Right cardiac atrium (tissue), 5 donors: ENCODE measurements at places on chromosomes 3 and 15.

DNA sequence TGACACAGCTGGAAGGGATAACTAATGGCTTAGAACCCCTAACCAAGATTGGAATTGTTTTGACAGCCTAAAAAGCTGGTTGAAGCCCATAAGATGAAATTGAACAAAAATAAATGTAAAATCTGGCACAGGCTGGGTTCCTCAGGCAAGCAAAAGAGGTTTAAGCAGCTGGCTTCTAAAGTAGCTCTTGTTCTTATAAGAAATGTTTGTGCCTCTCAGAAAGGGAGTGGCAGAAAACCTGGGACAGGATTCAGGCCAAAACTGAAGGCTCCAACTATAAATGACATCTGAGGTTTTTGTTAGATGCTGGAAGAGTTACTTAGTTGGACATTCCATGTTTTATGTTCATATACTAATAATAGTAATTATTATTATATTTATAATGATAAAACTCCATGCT lies 378.3 kb downstream of the CNTN4 start:
- no peak for DNase-seq

DNA sequence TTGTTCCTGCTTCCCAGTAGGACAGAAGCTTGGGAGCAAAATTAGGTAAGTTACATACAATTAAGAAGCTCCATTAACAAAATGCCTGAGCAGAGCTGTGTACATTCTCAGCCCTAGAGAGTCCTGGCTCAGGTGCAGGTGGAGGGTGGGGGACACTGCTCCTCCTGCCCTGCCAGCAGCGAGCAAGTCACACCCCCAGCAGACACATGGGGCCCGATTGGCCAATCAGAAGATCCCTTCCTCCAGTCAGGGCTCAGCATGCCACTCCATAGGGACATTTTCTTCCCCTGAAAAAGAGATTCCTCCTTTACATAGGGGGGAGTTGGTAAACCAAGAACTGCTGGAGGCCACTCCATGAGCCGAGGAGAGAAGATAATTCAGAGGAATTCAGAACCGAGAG lies 62.1 kb downstream of the PLXNA1 start:
- peak; percentile 52 for DNase-seq

- DNase-seq, result no peak
Measured at GRCh38 chr3:67790043-67790442, 135.6 kb upstream of the SUCLG2 start.

DNA sequence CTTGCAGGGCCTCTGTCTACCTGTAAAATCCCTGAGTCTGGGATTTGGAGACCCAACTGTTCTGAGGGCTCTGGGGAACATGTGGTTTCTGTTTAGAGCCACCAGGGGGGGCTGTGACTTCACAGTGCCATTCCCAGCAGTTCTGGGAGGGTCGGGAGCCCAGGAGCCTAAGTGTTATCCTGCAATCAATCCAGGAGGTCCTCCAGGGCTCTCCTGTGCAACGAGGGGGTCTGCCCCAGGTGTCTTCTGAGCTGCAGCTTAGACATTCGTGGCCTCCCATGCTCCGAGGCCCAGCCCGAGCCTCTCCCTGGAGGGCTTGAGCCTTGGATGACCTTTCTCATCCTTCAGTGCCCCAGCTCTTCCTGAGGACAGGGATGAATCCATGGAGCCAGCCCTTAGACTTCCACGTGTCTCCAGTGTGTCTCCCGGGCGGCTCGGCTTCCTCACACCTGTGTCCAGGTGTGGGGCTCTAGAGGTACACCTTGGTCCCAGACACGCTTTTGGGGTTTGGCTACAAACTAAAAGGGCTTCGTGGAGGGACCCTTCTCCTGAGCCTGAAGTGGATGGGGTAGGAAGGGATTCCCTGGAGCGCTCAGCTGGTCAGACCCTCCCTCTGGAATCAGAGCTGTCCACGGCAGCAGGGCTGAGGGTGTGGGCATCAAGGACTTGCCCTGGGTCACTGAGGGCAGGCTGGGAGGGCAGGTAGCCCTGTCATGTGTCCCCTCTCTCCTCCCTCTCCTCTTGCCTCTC lies 20.3 kb upstream of the ABTB1 start:
- peak; percentile 75 for DNase-seq

- no peak for DNase-seq
Measured at GRCh38 chr15:51677021-51677420, 4.3 kb upstream of the SCG3 start.

DNA sequence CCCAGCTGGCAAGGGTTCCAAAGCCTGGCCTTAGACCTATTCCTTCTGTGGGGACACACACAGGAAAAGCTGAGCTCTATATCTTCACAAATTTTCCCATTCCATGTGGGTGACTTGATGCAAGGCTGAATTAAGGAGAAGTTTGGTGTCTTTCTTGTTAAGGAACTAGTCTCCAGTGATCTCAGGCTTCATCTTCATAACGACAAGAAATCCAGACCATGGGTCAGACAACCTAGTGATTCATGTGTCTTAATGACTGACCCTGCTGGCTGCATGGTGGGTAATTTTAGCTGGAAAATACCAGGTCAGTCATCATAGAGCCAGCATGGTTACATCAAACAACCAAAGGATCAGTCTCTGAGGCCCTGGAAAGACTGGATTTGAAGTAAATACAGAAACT lies 112.7 kb upstream of the SLC4A7 start:
- DNase-seq, result no peak

DNA sequence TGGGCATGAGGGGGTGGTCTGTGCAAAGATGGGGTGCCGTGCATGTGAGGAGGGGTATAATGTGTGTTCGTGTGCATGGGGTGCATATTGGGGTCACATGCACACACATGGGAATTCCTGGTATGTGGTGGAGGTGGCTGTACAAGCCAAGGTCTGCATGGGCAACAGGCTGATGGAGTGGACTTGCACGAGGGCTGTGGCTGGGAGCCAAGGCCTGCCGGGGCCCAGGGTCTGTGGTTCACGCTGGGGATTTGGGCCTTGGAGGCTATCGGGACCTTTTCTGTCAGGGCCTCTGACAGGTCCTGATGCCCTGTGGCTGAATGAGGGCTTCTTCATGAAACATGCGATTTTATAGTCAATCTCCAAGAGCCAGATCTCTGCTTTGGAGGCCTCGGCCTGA lies 9.8 kb upstream of the PLXND1 start:
- no peak for DNase-seq

- DNase-seq, result no peak
Measured at GRCh38 chr3:131549340-131549739, 46.6 kb upstream of the MRPL3 start.

- DNase-seq, result no peak
Measured at GRCh38 chr3:120399372-120399771, 50.2 kb upstream of the LRRC58 start.

GRCh38 chr3:124826703-124827102 lies 60.5 kb downstream of the ITGB5 start:
- no peak for DNase-seq

DNA sequence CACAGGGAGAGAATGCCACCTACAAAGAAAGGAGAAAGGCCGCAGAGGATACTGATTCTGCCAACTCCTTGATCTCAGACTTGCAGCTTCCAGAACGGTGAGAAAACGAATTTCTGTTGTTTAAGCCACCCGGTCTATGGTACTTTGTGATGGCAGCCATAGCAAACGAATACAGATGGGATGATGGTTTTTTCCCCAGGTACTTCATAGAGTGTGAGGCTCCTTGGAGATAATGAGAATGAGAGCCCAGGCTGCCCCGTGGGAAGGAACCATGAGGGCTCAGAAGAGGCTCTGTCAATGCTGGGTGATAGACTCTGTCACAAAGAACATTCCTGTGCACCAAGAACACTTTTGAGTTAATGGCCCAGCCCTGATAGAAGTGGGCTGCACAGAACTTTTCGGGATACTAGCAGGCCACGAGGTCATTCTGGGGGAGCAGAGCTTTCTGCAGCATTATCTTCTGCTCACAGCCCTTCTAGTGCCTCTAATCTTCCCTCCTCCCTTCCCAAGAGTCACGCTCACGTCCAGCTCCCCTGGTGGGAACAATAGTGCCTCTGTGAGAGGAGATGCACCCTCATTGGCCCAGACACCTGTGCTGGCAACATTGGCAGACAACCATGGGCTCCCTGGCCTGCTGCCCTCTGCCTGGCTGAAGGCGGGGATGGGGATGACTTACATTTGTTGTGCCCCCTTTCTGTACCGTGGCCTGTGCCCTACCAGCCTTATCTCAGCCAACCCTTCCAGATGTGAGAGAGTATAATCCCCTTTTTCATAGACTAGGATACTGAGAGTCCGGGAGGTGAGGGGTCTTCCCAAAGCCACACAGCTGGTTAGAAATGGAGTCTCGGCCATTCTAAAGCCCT lies 5.2 kb upstream of the RLBP1 start:
- no peak for DNase-seq
